ENCODE measurements at places on chromosomes 3 and 15. TPM values are rescaled to one million over a fixed set of nuclear protein-coding genes. Genes with fewer than 3 reads are reported as not detected.
A peak's percentile ranks its signal among the peaks of the same experiment; 100 is the strongest.

FAM81A gene
- total RNA-seq, result not detected

DNA sequence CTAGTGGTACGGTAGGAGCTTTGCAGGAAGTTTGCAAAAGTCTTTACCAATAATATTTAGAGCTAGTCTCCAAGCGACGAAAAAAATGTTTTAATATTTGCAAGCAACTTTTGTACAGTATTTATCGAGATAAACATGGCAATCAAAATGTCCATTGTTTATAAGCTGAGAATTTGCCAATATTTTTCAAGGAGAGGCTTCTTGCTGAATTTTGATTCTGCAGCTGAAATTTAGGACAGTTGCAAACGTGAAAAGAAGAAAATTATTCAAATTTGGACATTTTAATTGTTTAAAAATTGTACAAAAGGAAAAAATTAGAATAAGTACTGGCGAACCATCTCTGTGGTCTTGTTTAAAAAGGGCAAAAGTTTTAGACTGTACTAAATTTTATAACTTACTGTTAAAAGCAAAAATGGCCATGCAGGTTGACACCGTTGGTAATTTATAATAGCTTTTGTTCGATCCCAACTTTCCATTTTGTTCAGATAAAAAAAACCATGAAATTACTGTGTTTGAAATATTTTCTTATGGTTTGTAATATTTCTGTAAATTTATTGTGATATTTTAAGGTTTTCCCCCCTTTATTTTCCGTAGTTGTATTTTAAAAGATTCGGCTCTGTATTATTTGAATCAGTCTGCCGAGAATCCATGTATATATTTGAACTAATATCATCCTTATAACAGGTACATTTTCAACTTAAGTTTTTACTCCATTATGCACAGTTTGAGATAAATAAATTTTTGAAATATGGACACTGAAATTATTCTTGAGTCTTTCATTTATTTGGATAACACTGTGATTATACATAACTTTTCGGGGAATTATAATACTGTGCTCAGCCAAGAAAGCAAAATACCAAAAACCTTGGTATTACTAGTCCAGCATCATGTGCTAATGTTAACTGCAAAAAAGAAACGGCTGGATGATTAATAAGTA lies 2.2 kb downstream of the SOX2 start:
- peaks cover 45% of the 10 kb centered on the region for H3K27me3 ChIP-seq
- no peak overlapping the region for H3K27ac ChIP-seq
- no peaks in the 10 kb centered on the region for H3K4me1 ChIP-seq
- no peaks in the 10 kb centered on the region for H3K36me3 ChIP-seq
- no peak overlapping the region for H3K4me3 ChIP-seq

DNA sequence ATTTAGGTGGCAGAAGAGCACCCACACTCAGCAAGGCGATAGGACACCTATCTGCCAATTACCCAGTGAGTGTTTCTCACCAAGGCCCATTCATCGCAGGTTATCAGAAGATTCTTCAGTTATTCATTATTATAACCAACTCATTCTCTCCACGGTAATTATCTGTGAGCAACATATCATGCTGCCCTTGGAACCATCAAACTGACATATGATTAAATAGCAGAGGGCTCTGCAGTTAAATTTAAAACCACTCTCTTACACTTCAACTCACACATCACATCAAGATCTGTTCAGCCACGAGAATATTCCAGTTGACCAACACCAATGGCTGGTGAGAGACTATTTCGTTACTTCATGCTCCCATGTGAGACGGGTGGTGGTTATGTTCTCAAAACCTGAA lies 489.3 kb downstream of the ERC2 start:
- no peak overlapping the region for H3K27ac ChIP-seq
- H3K36me3 ChIP-seq, result no peaks in the 10 kb centered on the region
- no peaks in the 10 kb centered on the region for H3K27me3 ChIP-seq
- DNase-seq, result no peak
- no peaks in the 10 kb centered on the region for H3K4me1 ChIP-seq
- no peak overlapping the region for H3K4me3 ChIP-seq

CCR2 gene
- not detected for total RNA-seq

- DNase-seq, result peak; percentile 55
- H3K4me3 ChIP-seq, result no peak overlapping the region
- no peak overlapping the region for H3K27ac ChIP-seq
- no peaks in the 10 kb centered on the region for H3K27me3 ChIP-seq
- H3K36me3 ChIP-seq, result peaks cover 1% of the 10 kb centered on the region
- peaks cover 7% of the 10 kb centered on the region for H3K4me1 ChIP-seq
Measured at GRCh38 chr15:94265009-94265408, 33.6 kb downstream of the MCTP2 start.

COL8A1 gene
- 119 TPM for total RNA-seq
